ENCODE measurements at places on chromosomes 11 and 22.

- no peak for DNase-seq
These were observed 813.2 kb downstream of the BRD1 start for GRCh38 chr22:49014227-49015201.

DNA sequence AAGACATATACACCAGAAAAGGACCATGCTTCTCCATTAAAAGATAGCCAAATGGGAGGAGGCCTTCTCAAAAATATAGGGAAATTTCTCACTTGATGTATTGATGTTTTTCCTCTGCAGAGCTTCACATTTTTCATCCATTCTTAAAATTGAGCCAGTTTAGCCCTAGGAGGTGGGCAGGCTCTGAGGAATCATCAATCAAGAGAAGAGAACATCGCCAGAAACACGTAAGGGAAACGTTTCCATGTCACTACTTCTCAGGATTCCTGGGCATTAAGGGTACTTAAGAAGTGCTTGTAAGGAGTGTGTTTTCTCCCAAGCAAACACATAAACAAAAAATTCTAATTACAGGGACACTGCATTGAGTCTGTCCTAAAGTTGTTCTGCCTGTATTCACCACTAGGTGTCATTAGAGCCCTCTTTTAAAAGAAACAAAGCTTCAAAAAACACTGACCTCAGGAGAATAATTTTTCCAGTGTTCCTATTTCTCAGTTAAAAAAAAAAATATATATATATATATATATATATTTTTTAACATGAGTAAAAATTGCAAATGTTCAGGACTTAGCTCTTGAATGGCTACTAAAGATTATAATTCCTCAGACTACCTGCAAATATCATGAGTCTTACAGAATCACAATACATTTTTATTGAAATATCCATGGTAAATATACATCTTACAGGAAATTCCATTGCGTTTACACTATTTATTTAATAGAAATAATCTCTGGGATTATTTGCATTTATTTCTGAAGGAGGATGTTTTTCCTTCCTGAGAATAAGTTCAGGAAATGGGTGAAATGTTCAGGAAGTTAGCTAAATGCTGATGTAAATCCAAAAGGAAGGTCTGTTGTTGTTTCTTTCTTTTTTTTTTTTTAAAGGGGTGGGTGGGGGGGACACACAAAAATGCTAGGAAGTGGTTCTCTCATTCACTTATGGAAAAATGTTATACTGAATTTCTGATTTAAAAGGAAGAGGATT lies 16.0 kb downstream of the FZD4 start:
- peak; percentile 64 for DNase-seq

- no peak for DNase-seq
These were observed 64.0 kb downstream of the SOX6 start for GRCh38 chr11:16292167-16292859.

DNA sequence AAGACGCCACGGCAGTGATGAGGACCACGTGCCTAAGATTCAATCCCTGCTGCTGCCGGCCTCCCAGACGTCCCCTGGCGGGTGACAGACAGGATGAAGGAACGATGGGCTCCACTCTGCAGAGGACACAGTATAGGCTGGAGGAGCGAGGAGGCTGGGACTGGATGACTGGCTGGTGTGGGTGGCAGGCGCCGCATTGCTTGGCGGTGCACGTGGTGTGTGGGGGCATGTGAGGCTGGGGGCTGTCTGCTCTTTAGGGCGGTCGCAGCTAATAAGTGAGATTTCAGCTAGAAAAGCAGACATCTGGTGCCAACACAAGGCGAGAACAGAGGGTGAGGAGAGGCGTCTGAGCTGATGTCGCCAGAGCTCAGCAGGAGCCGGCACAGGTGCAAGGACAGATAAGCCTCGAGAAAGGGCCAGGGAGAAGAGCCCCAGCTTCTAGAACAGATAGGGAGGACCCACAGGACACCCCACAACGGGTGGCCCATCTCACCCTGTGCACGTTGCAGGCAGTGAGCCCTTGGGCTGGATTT lies 33.2 kb downstream of the TSPAN4 start:
- no peak for DNase-seq

DNA sequence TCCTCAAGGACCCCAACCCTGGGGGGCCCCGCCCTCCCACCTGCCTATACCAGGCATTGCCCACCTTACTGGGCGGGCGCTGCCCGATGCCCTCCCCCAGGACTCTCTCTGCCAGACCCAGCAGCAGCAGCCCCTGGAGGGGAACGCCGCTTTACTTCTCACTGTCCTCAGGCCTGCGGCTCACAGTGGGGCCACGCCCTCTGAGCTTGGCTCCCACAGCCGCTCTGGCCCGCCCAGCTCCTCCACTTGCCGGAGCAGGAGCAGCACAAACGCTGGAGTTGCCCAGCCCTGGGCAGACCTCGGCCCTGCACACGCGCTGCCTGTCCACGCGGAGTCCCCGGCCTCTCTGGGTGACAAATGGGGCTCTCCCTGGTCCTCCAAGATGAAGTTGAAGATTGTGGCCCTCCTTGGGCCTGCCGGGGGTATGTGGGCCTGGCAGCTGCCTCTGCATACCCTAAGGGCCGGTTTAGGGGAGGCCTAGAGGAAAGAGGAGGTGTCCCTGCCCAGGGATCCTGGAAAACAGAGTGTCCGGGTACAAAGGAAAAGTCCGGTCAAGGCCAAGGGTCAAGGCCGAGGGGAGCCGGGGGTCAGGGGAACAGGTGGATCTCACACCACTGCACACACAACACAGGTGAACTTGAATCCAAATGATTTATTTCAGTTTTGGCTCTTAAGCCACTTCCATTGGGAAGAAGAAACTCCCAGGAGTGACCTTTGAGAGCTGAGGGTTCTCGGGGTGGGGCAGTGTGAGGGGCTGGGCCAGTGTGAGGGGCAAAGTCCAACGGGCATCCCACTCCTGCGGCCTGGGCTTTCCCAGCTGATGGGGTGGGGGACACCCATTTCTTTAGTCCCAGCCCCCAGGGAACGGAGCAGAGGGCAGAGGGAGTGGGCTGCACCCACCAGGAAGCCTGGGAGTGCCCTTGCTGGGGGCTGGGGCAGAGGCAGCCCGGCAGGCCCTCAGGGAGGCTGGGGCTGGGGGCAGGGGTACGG lies 674 bp upstream of the BAIAP2L2 start:
- no peak for DNase-seq

Measured in AML-193 (cell line).